ENCODE measurements at places on chromosomes 11 and 22.
A peak's percentile ranks its signal among the peaks of the same experiment; 100 is the strongest.

DNA sequence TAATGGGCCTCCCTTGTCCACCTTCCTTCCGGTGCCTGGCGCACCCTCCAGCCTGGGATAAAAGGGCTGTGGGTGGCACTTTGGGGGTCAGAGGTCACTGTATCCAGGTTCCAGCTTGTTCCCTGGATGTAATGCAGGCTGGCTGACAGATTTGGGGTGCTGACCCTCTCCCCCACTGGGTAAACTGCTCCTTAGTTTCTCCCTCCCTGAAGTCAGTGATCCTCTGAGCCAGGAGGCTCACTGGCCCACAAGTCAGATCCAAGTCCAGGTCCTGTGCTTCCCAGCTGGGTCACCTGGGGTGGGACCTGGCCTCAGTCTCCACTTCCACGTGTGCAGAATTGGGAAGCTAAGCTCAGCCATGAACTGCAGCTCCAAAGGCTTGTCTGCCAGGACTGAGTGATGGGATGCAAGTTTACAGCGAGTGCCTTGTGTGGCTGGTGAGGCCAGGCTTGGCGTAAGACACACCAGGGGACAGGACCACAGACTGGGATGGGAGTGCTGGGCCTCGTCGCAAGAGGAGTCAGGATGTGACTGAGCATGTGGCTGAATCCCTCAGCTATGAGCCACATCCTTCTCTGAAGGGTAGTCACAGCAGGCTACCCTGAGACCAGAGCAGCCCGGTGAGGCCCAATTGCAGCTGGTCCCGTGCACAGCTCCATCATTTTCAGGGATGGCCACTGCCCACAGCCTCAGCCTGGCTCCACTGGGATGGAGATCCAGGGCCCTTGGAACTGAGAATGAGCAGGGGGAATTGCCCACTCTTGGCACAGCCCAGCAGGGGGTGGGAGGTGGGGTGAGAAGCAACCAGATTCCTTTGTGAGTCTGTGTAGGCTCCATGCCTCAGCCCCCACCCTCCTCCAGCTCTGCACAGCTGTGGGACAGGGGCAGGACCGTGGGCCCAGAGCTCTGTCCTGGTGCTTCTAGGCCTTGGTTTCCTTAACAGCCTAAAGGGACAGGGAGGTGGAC lies 7.2 kb downstream of the SHISA8 start:
- no peak for DNase-seq

DNA sequence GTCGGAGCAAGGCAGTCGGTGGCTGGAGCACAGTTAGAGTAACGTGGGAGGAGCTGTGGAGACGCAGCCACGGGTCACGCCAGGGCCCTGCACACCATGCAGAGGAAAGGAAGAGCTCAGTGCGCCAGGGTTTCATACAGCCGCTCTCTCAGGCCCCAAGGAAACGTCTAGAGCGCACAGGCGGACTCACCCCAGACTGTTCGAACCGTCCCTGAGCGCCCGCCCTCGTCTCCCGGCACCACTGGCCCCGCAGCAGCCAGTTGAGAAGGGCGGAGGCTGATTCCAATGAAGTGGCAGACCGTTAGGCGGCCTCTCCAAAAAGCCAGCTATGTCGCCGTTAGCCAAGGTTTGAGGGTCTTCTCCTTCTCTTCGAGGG lies 483 bp upstream of the HYLS1 start:
- DNase-seq: peak; percentile 48

DNA sequence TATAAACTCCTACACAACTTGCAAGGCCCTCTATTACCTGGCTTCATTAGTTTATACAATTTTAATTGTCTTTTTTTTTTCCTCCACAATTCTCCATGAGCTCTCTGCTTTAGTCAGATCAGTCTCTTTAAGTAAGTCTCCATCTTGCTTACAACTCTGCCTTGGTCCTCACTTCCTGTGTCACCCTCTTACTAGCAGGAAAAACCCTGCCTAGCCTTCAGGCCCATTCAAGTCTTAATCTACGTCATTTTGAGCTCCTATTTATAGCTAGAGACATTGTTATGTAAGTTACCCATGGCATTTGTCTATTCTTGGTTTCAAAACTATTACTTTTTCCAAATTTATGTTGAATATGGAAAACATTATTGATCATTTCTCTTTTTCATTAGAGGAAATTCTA lies 177.4 kb downstream of the SBF2 start:
- DNase-seq: no peak

DNA sequence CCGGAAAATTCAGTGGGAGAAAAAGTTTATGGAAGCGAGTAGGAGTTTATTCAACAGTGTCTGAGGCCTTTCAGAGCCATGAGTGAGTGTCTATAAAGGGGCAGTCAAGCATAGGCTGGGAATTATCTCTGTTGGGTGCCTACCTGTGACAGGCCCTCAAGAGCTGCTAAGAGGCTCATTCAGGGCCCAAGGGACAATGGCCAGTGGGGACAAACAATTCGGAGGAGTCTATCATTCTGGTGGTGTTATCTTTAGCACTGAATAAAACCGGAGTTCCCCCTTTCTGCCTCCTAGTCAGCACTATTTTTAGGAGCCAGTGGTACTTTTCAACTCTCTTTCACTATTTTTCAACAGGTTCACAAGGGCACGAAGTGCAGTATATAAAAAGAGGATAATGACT lies 89.5 kb upstream of the HTATIP2 start:
- no peak for DNase-seq

DNA sequence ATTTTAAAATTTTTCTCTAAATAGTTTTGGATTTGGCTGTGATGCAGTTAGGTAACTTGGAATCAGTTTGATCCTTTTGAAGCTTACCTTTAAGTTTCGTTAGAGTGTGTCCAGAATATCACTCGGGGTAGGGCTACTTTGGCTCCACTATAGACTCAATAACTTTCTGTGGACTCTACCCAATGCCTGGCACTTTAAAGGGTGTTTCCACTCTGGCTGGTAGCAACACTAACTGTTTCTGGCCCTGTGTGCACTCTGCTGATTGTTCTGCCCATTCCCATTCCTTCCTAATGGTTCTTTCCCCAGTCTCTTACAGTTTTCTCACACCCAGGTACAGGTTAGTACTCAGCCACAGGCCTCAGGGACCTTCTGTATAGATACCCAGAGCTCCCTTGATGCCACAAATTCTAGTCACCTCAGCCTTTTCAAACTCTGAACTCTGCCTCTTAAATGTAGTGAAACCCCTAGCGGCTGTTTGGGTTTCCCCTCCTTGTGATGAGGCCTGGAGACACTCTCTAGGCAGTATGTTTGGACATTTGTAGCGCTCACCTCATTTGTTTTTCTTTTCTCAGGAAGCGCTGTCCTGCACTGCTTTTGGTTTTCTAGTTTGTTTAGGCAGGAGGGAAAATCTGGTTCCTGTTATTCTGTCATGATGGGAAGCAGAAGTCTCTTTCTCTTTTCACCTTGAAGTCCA lies 16.8 kb downstream of the CUL5 start:
- DNase-seq: no peak

GRCh38 chr11:46640036-46640788 lies 22.9 kb downstream of the ATG13 start:
- no peak for DNase-seq

DNA sequence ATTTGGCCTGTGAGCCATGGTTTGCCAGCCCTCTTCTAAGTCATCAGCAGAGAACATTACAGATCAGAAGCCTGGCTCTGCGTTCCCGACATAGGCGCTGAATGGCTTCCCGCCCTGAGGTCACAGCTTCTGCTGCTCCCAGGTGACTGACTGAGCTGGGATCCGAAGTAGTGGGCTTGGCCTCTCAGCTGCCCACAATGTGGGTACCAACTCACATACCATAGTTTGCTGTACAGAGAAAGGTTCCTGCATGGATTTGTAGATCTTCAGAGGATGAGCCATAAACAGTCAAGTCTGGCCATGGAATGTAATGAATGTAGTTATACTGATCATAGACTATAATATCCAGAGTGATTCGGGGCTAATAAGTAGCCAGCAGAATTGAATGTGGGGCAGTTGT lies 42.6 kb downstream of the TEAD1 start:
- DNase-seq: no peak

GRCh38 chr11:64864135-64864472 lies 14.3 kb downstream of the EHD1 start:
- DNase-seq: no peak

DNA sequence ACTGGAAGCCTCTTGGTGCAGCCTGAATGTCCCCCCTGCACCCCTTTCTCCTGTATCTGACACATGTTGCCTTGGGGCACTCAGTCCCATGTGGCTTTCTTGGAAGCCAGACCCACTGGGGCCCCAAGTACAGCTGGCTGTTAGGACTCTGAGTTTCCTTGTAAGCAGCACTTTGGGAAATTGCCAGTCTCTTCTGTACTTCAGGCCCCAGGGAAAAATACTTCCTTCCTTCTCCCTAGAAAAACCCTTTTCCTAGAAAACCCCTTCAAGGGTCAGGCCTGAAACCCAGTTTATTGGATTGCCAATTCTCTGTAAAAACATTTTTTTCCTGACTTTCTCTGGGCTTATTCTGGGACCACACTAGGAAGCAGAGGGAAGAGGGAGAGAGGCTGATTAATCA lies 360.3 kb downstream of the TENM4 start:
- DNase-seq: no peak

DNA sequence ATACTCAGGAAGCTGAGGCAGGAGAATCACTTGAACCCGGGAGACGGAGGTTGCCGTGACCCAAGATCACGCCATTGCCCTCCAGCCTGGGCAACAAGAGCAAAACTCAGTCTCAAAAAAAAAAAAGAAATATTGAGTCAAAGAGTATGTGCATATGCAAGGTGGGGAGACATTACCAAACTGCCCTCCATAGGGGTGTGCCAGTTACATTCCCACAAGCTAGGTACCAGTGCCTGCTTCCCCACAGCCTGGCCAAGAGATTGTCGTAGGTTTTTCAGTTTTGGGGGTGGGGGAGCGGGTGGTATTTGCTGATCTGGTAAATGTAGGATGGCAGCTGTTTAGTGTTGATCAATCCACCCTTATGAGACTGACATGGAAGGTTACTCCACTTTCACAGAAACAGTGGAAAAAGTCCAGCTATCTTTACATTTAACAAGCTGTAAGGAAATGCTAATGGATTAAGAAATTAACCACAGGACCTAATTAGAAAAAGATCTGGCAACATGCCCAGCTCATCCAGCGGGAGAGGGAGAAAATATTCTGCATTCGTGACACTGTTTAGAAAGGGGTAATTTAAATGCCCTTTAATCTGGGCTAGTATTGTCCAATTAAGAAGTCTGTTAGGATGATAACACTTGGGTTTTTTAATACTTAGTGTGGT lies 89.4 kb downstream of the PACS1 start:
- DNase-seq: no peak

GRCh38 chr22:36781656-36782627 lies 6.0 kb upstream of the IFT27 start:
- DNase-seq: peak; percentile 80

DNA sequence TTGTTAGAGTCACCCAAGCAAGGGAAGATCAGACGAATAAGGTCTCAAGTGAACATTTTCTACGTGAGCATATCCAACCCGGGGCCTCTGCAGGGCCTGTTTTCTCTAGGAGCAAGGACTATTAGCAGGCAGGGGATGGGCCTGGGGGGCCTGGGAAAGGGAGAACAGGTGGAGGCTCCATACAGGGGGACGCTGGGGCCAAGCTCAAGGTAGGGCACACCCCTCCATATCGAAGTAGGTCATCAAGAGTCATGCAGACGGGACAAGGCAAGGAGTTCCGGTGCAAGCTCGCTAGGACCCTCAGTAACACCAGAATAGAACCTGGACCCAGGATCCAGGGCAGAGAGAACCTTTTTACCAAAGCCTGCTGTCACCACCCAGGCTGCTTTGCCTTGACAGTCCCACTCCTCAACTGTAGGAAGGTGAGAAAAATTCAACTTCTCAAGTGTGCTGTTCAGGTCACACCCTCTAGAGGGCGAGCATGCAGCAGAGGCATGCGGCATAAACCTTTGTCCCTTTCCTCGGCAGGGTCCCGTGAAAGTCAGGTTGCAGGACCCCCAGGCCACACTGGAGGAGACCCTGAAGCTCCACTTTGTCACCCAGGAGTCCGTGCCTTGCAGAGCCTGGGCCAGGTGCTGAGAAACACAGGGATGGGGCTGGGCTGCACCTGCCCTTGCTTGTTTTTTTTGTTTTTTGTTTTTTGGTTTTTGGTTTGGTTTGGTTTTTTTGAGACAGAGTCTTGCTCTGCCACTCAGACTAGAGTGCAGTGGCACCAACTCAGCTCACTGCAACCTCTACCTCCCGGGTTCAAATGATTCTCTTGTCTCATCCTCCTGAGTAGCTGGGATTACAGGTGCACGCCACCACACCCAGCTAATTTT lies 8.6 kb upstream of the APOBEC3B start:
- no peak for DNase-seq

DNA sequence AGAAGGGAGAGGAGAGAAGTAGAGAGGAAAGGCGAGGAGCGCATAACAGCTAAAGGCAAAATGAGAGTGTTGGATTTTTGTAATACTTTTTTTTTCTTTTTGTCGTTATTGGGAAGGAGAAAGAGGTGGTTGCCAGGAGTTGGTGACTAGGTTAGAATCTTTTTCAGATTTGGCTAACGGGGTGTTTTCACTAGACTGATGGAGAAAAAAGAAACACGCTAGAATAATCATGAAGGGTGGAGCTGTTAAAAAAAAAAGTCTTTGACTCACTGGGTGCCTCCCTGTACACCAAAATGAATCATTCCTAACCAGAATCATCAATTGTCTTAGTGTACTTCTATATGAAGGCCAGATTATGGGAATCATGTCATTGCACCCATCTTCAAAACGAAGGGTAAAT lies 12.7 kb downstream of the BLID start:
- no peak for DNase-seq

- DNase-seq: no peak
Measured at GRCh38 chr22:46604306-46604690, 15.9 kb upstream of the GRAMD4 start.

- DNase-seq: peak; percentile 39
Measured at GRCh38 chr11:14644226-14645014, 816 bp downstream of the PDE3B start.

DNA sequence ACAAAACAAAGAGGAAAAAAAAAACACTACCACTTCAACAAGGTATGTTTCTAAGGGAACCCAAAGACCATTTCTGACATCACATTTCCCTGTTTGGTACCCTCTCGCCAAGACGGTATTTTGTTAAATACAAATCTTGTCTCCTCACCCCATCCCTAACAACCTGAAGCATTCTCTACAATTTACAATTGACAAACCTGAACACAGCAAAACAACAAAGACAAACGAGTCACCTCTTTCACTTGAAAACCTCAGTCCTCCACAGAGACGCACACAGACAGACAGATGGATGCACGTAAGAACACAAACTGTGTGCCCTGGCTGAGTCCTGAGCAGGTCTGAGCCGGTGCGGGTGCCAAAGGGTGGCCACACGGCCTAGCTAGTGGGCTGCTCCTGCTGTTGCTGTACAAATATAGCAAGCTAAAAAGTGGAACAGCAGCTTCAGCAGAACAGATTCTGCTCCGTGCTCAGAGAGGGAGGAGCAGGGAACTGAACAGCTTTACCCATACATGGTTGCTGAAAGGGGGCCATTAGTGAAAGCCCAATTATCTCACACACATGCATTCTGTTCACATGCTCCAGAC lies 28.5 kb downstream of the CELF1 start:
- DNase-seq: peak; percentile 25
